ENCODE measurements at places on chromosomes 7 and 10. TPM values are rescaled to one million over a fixed set of nuclear protein-coding genes. Genes with fewer than 3 reads are reported as not detected.

DNA sequence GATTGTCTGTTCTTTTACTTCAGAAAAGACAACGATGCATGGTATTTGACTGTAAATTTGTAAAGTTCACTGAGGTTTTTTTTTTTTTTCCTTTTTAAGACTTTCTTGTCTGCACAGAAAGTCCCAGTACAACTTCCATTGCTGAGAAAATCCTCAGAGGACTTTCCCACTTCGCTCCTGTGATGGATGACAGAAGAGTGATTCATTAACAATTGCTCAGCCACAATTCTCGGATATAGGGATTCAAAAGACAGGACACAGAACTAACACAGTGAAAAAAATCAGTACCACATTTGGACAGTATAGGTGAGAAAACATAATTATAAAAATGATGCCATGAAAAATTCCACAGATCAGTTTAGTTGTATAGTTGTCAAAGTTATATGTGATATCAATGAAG, 48.0 kb downstream of the SEC23IP start:
- H3K27ac ChIP-seq, result no peak overlapping the region
- H3K36me3 ChIP-seq, result peaks cover 34% of the 10 kb centered on the region
- no peaks in the 10 kb centered on the region for H3K27me3 ChIP-seq
- peak; percentile 25 for DNase-seq
- no peaks in the 10 kb centered on the region for H3K4me1 ChIP-seq
- no peak overlapping the region for H3K4me3 ChIP-seq

- no peak overlapping the region for H3K27ac ChIP-seq
- H3K4me1 ChIP-seq, result no peaks in the 10 kb centered on the region
- no peak overlapping the region for H3K4me3 ChIP-seq
- no peak for DNase-seq
- no peaks in the 10 kb centered on the region for H3K36me3 ChIP-seq
Measured at GRCh38 chr7:53657586-53657985, 622.2 kb downstream of the POM121L12 start.

- H3K36me3 ChIP-seq, result no peaks in the 10 kb centered on the region
- DNase-seq, result no peak
- no peak overlapping the region for H3K27ac ChIP-seq
Measured at GRCh38 chr10:52742731-52743130, 29.9 kb downstream of the MBL2 start.

GRCh38 chr7:98771519-98771918, 98.3 kb downstream of the TMEM130 start:
- no peak overlapping the region for H3K27ac ChIP-seq
- DNase-seq, result no peak
- no peak overlapping the region for H3K4me3 ChIP-seq
- no peaks in the 10 kb centered on the region for H3K36me3 ChIP-seq
- H3K4me1 ChIP-seq, result no peaks in the 10 kb centered on the region

DNA sequence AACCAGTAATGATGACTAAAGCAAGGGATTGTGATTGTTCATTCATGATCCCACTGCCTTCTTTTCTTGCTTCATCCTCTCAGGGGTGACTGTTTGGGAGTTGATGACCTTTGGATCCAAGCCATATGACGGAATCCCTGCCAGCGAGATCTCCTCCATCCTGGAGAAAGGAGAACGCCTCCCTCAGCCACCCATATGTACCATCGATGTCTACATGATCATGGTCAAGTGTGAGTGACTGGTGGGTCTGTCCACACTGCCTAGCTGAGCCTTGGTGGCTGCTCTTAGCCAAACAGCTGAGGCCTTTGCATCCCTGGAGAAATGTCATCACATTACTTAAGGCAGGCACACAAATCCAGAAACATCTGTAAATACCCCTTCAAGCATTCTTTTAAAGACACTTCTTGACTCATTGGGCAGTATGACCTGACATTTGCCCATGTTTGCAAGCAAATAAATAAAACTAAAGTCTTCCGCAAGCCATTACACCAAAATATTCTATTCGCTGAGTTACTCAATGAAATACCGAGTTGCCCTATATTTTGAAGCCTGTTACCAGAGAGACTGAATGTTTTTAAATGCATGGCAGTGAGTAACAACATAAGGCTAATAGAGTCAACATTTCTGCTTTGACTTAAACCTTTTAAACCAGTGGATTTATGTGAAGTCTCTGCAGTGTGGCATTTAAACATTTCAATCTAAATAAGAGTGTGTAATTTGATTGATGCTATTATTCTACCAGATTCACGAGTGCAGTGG, 166.3 kb upstream of the LANCL2 start:
- no peaks in the 10 kb centered on the region for H3K4me1 ChIP-seq
- H3K27ac ChIP-seq, result no peak overlapping the region
- no peaks in the 10 kb centered on the region for H3K27me3 ChIP-seq
- no peak for DNase-seq

- H3K4me3 ChIP-seq, result no peak overlapping the region
- no peaks in the 10 kb centered on the region for H3K36me3 ChIP-seq
- no peaks in the 10 kb centered on the region for H3K4me1 ChIP-seq
- no peak for DNase-seq
Measured at GRCh38 chr7:12028508-12028907, 182.6 kb upstream of the TMEM106B start.

IL6 gene
- not detected for total RNA-seq

AIFM2 gene
- 4.9 TPM for total RNA-seq

DNA sequence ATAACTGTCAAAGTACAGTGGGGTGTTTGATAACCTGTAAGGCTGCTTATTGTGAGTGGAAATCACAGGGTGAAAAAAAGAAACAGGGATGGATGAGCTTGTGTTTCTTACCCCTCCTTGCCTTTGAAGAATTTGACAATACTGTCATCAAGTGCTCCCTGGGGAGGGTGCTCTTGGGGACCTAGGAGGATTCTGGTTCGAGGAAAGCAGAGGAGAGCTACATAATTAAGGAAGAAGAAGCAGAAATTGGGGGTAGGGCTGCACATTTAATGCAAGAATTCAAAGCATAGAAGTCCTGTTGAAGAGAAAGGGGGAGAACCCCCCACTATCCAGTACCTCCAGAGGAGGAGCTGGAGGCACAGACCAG, 208.1 kb upstream of the PHYHIPL start:
- no peak overlapping the region for H3K4me3 ChIP-seq
- H3K27ac ChIP-seq, result no peak overlapping the region
- H3K27me3 ChIP-seq, result no peaks in the 10 kb centered on the region
- H3K4me1 ChIP-seq, result no peaks in the 10 kb centered on the region

GRCh38 chr7:150323682-150324372, 482 bp upstream of the ACTR3C start:
- H3K4me1 ChIP-seq, result no peaks in the 10 kb centered on the region
- no peaks in the 10 kb centered on the region for H3K36me3 ChIP-seq
- peak; percentile 21 for DNase-seq
- peak overlapping the region; percentile 45 for H3K4me3 ChIP-seq

DNA sequence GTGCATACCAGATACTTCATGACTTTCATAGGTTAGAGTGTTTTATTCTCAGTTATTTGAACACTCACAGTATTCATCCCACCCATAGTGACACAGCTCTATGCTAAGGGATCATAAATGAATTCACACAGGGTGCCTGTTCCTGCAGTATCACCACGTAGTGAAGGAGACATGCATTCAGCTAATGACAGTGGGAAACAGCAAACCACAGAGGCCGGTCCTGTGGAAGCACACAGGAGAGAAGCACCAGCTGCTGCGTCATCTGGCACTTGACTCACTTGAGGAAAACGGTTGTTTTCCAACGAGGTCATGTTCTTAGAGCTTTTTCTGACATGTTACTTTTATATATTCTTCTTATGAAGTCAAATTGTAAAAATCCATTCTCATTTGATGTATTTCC, 73.0 kb downstream of the UBE3C start:
- H3K27me3 ChIP-seq, result no peaks in the 10 kb centered on the region
- no peak overlapping the region for H3K27ac ChIP-seq
- no peaks in the 10 kb centered on the region for H3K4me1 ChIP-seq
- DNase-seq, result peak; percentile 72
- peaks cover 36% of the 10 kb centered on the region for H3K36me3 ChIP-seq
- H3K4me3 ChIP-seq, result no peak overlapping the region

- H3K27ac ChIP-seq, result peak overlapping the region; percentile 95
- H3K27me3 ChIP-seq, result no peaks in the 10 kb centered on the region
- peaks cover 24% of the 10 kb centered on the region for H3K4me1 ChIP-seq
- H3K4me3 ChIP-seq, result peak overlapping the region; percentile 98
Measured at GRCh38 chr7:100584683-100585510, 1.0 kb downstream of the LRCH4 start.

DNA sequence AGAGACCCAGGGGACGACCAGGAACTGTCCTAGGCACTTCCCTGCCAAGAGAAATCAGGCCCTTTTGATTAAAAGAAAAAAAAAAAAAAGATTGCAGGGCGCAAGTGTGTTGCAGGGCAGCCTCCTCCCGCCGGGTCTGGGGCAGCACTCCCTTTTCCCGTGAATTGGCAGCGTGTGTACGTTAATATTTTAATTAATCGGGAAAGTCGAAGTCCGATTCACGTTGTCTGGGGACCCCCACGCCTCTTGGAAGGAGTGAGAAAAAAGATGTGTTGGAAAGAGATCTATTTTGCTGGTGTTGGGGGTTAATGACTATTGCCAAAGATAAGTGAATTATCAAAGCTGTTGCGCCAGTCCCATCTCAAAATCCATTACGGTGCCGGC, 1.3 kb upstream of the EBF3 start:
- no peak for DNase-seq
- H3K27ac ChIP-seq, result no peak overlapping the region
- no peak overlapping the region for H3K4me3 ChIP-seq

DNA sequence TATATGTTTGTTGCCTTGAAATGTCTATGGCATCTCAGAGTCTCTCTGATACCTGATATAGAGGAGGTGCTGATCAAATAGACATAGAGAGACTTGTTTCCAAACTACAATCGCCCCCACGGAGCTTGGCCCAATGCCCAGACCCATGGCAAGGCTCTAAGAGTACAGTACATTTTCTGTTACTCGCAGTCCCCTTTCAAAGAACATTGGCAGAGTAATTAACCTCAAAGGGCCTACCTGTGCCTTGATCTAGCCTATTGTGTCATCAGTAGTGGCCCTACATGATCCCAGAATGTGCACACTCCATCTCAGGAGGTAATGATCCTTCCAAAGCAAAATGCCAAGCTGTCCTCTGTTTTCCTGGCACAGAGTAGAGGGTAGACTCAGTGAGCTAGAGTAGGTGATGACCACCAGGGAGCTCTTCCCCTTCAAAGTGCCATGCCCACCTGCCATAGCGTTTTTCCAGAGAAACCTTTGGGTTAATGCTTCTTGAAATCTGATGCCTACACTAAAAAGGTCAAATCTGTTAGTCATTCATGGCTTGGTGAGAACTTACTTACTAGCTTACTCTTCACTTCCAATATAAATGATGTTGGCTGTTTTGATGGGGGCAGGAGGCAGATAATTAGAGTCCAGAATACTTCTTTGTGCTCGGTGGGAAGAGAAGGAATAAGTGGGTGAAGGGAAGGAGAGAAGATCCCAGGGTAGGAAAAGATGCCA, 41.2 kb upstream of the ACSL5 start:
- no peaks in the 10 kb centered on the region for H3K36me3 ChIP-seq
- no peak overlapping the region for H3K4me3 ChIP-seq
- H3K27me3 ChIP-seq, result no peaks in the 10 kb centered on the region
- H3K27ac ChIP-seq, result no peak overlapping the region
- DNase-seq, result no peak

SP4 gene
- total RNA-seq, result 8.7 TPM

VAX1 gene
- total RNA-seq, result not detected

DNA sequence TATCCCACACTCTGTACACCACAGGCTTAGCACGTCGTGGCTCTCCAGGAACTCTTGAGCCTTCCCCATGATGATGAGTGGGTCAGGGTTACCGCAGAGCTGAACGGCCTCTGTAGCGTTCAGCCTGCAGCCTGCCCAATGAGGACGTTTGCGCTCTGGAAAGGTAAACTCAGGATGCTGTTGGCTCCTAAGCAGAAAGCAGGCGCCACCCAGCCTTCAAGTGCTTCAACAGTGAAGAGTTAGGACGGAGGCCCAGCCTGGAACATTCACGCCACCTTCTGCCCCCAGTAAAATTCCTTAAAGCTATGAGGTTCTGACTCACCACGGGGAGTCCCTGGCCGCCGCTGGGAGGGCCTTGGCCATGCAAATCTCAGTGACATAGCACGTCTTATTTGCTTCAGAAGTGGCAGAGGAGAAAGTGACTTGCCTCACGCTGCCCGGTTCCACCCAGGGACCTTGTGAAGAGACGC, 161.5 kb upstream of the SH2B2 start:
- no peaks in the 10 kb centered on the region for H3K27me3 ChIP-seq
- peak overlapping the region; percentile 34 for H3K27ac ChIP-seq
- no peak overlapping the region for H3K4me3 ChIP-seq
- no peaks in the 10 kb centered on the region for H3K4me1 ChIP-seq

ADIRF gene
- total RNA-seq, result not detected

CLRN3 gene
- not detected for total RNA-seq

DNA sequence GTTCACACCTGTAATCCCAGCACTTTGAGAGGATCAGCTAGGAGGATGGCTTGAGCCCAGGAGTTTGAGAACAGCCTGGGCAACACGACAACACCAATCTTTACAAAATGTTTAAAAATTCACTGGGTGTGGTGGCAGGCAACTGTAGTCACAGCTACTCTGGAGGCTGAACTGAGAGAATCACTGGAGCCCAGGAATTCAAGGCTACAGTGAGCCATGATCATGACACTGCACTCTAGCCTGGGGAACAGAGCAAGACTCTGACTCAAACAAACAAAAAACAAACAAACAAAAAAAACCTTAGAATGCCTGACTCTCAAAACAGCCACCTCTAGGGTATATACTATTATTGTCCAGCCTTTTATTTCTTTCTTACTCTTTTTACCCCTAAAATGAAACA, 56.5 kb upstream of the PAPSS2 start:
- no peak for DNase-seq
- H3K27ac ChIP-seq, result no peak overlapping the region
- H3K4me1 ChIP-seq, result no peaks in the 10 kb centered on the region
- H3K36me3 ChIP-seq, result no peaks in the 10 kb centered on the region

DNA sequence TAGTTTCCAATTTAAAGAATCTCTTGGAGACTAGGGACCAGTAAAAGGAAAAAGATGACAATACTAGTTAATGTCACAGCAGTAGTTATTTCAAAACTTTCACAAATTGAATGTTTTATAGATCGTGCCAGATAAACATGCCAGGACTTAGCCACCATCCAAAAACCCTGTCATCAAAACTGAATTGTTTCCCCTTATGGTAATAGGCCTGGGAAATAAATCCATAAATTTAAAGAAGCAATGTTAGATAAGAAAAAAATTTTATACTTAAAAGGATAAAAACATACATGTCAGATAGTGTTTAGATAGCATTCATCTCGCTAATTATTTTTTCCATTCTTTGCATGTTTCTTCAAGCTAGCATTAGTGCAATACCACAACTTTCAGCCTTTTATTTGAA, 71.2 kb downstream of the SUGCT start:
- H3K27me3 ChIP-seq, result no peaks in the 10 kb centered on the region
- no peaks in the 10 kb centered on the region for H3K4me1 ChIP-seq
- no peak for DNase-seq
- no peak overlapping the region for H3K4me3 ChIP-seq
- no peak overlapping the region for H3K27ac ChIP-seq
- no peaks in the 10 kb centered on the region for H3K36me3 ChIP-seq

DNA sequence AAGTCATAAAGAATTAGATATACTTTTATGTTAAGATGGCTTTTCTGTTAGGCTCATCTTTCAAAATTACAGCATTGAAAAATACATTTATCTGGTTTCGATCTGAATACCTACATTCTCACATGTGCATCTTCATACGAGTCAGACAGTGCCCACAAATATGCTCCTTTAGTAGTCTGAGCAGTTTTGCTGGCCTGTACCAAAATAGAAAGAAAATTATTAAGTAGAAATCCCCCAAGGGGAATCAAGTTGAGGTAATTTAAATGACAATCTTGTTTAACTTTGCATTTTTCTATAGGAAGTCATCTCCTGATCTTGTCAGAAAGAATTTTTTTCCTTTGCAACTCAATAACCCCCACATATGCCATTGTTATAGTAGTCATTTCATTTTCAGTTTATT, 287.4 kb upstream of the SEMA3D start:
- H3K27me3 ChIP-seq, result no peaks in the 10 kb centered on the region
- no peak overlapping the region for H3K4me3 ChIP-seq
- no peak overlapping the region for H3K27ac ChIP-seq
- DNase-seq, result no peak

Measured in cardiac muscle cell (in vitro differentiated cells and primary cell).